ENCODE measurements at places on chromosomes 4 and X. TPM values are rescaled to one million over a fixed set of nuclear protein-coding genes. Genes with fewer than 3 reads are reported as not detected.

- no peak for DNase-seq
Measured at GRCh38 chrX:135498236-135498635, 22.2 kb upstream of the INTS6L start.

DNA sequence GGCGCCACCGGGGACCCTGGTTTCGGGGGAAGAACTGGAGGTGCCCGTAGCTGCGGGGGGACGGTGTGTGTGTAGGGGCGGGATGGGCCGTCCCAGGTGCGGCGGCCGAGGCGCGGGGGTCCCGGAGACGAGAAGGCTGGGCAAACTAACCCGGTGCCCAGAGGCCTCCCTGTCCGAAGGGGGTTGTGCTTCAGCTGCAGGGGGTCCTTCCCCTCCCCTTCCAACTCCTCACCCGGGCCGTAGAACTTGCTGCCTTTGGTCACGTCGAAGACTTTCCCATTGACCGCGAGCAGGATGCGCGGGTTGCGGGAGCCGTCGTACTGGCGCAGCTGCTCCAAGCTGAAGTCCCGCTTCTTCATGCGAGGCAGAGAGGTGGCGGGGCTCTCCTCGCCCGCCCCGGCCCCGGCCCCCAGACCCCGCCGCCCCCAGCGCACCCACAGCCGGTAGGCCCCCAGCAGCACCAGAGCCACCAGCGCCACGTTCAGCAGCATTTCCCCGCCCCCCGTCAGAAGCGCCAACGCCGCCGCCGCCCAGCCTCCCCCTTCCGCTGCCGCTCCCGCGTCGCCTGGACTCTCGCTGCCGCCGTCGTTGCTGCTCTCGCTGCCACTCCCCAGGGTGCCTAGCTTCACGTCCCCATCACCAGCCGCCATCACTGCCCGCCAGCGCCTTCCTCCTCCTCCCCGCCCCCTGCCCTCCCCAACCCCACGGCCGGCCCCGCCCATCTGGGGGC is at the start of gene PGRMC2:
PGRMC2 (minus strand) TSS at position 673 of the 730 bp plus-strand sequence; CDS start at position 650, 23 bp downstream.
- DNase-seq: peak; percentile 17

DNA sequence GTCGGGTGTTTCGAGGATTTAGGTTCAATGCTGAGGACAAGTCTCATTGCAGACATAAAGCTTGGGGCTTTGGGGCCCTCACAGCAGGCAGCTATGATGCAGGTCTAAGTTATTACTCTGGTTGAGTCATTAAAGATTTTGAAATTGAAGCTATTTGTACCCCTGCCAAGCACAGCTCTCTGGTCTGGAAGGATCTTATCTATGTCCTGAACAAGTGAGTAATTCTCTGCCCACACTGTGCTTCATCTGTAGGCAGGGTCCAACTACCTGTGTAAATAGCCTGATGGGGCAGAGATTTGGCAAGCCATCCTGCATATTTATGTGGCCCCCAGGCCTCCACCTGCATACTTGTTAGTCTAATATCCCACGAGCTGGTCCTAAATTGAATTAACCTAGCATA is 41.4 kb upstream of the MAGEA4 start:
- DNase-seq: no peak

GRCh38 chrX:129545408-129545807 is 5.3 kb downstream of the OCRL start:
- DNase-seq: no peak

GRCh38 chr4:68498413-68499007 is 51.2 kb downstream of the TMPRSS11E start:
- no peak for DNase-seq

Gene AMOT
- 10.2 TPM for total RNA-seq

Data from gastrocnemius medialis (tissue), 4 donors.